ENCODE measurements at places on chromosomes 1 and 21. TPM values are rescaled to one million over a fixed set of nuclear protein-coding genes. Genes with fewer than 3 reads are reported as not detected.

Gene AMY1B
- not detected for total RNA-seq

Gene FCRL4
- total RNA-seq = not detected

Gene GBP6
- total RNA-seq = not detected

Gene G0S2
- 5.1 TPM for total RNA-seq

Gene ELOVL1
- 146 TPM for total RNA-seq

Gene NBL1
- total RNA-seq = 288 TPM

Gene ST6GALNAC5
- total RNA-seq = 5.6 TPM

Gene C8A
- total RNA-seq = not detected

Gene OXCT2
- 1.9 TPM for total RNA-seq

Gene OR2L8
- not detected for total RNA-seq

Gene SYDE2
- total RNA-seq = 5.2 TPM

Gene BMP8B
- total RNA-seq = 0.49 TPM

Gene EDARADD
- 2.4 TPM for total RNA-seq

Gene IFI6
- total RNA-seq = 17.8 TPM

Gene ALX3
- total RNA-seq = not detected

Gene UQCRHL
- 0.65 TPM for total RNA-seq

Gene DONSON
- total RNA-seq = 14.2 TPM

Gene SYNC
- 13.5 TPM for total RNA-seq

Gene ARTN
- not detected for total RNA-seq

Gene PRXL2B
- total RNA-seq = 27.8 TPM

Gene C4BPA
- not detected for total RNA-seq

Gene TFF2
- total RNA-seq = not detected

Gene BCL10
- total RNA-seq = 20.9 TPM

Gene TAS1R3
- total RNA-seq = not detected

Gene ADCY10
- not detected for total RNA-seq

Gene NR5A2
- total RNA-seq = not detected

Gene IFI44
- total RNA-seq = 0.49 TPM

Gene LYSMD1
- 7.1 TPM for total RNA-seq

Gene OR2G6
- total RNA-seq = not detected

Gene FCGR3B
- total RNA-seq = not detected

Gene C1orf52
- 16.2 TPM for total RNA-seq

Gene LCE6A
- total RNA-seq = not detected

Gene CHI3L2
- not detected for total RNA-seq

Gene TRIM17
- total RNA-seq = 0.16 TPM
